ENCODE measurements at places on chromosomes 3 and 15. TPM values are rescaled to one million over a fixed set of nuclear protein-coding genes. Genes with fewer than 3 reads are reported as not detected.

Gene SI
- total RNA-seq, result not detected

Gene TF
- total RNA-seq, result 0.25 TPM

Gene CPLX3
- total RNA-seq, result not detected

Gene MRAS
- 2.0 TPM for total RNA-seq

Gene TTLL13
- 1.1 TPM for total RNA-seq

Gene CRTAP
- 84.4 TPM for total RNA-seq

Gene GRIP2
- total RNA-seq, result not detected

DNA sequence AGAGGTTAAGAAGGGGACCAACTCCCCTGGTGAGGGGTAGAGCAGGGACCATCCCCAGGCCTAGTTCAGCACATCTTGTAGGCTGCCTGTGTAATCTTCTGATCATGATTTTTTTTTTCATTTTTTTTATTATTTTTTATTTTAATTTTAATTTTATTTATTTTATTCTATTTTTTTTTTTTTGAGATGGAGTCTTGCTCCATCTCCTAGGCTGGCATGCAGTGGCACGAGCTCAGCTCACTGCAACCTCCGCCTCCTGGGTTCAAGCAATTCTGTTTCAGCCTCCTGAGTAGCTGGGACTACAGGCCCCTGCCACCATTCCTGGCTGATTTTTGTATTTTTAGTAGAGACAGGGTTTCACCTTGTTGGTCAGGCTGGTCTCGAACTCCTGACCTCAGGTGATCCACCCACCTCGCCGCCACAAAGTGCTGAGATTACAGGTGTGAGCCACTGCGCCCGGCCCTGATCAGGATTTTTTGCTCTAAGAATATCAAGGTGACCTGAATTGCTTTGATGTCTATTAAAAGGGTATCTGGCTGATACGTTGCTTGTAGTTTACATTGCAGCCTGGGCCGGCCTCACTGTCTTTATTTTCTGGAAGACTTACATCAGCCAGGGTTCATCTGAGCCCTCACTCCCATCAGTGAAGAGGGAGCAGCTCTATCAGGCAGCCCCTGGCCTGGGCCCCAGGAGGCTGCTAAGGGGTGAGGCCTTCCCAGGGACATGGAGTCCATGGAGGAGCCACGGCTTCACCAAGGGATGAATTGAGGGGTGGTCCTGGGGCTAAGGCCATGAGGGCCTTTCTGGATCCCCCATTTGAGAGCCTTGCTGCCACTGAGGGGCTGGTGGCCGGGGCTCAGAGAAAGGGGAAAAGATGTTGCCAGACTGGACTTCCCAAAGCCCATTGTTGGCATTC, 10.7 kb downstream of the SYNM start:
- no peak overlapping the region for H3K27ac ChIP-seq
- no peaks in the 10 kb centered on the region for H3K4me1 ChIP-seq
- H3K27me3 ChIP-seq, result no peaks in the 10 kb centered on the region
- no peaks in the 10 kb centered on the region for H3K36me3 ChIP-seq
- DNase-seq, result no peak

GRCh38 chr3:107956991-107957900, 133.6 kb downstream of the CD47 start:
- no peak overlapping the region for H3K4me3 ChIP-seq
- no peak for DNase-seq
- no peak overlapping the region for H3K27ac ChIP-seq
- peaks cover 24% of the 10 kb centered on the region for H3K4me1 ChIP-seq
- no peaks in the 10 kb centered on the region for H3K27me3 ChIP-seq
- no peaks in the 10 kb centered on the region for H3K36me3 ChIP-seq

DNA sequence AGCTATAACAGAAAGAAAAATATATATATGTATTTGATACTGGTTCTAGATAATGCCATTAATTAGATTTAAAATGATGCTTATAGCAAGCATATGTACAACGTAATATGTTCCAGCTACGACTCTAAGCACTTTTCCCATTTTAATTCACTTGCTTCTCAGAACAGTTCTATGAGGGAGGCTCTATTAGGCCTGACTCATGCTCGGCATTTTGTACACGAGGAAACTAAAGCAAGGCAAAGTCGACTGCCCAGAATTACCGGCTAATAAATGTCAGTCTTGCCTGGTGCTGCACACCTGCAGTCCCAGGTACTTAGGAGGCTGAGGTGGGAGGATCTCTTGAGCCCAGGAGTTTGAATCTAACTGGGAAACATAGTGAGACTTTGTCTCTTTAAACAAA, 106.0 kb downstream of the PTPRG start:
- H3K27me3 ChIP-seq, result no peaks in the 10 kb centered on the region
- no peaks in the 10 kb centered on the region for H3K36me3 ChIP-seq
- no peak for DNase-seq
- H3K4me1 ChIP-seq, result no peaks in the 10 kb centered on the region
- H3K27ac ChIP-seq, result no peak overlapping the region

GRCh38 chr15:74269362-74270035, 33.4 kb downstream of the CCDC33 start:
- H3K27me3 ChIP-seq, result peaks cover 5% of the 10 kb centered on the region
- no peaks in the 10 kb centered on the region for H3K36me3 ChIP-seq
- H3K4me3 ChIP-seq, result no peak overlapping the region
- H3K27ac ChIP-seq, result no peak overlapping the region

DNA sequence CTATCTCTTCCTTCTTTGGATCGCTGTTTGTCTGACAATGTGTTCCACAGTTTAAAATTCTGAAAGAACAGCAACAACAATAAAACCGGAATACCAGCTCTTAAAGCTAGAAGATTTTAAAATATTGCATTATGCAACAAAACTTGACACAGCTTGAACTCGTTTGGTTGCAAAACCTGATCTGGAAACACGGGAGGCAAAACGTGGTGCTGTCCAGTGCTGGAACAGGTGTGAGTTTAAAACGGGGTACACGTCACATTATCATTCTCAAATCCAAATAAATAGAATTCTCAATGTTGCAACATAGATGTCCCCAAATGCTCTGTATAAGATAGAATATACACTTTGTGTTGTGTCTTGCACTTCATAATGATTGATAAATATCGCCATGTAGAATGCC, 110.9 kb upstream of the LYSMD4 start:
- H3K27me3 ChIP-seq, result no peaks in the 10 kb centered on the region
- H3K4me1 ChIP-seq, result no peaks in the 10 kb centered on the region
- H3K27ac ChIP-seq, result no peak overlapping the region

- H3K4me3 ChIP-seq, result peak overlapping the region; percentile 86
- H3K27ac ChIP-seq, result peak overlapping the region; percentile 79
- H3K36me3 ChIP-seq, result no peaks in the 10 kb centered on the region
- no peaks in the 10 kb centered on the region for H3K27me3 ChIP-seq
Observed at GRCh38 chr3:56799251-56799882, 2.4 kb downstream of the ARHGEF3 start.

GRCh38 chr3:187769771-187770170, 24.5 kb upstream of the BCL6 start:
- no peak overlapping the region for H3K27ac ChIP-seq
- H3K36me3 ChIP-seq, result no peaks in the 10 kb centered on the region
- DNase-seq, result no peak
- no peak overlapping the region for H3K4me3 ChIP-seq
- no peaks in the 10 kb centered on the region for H3K27me3 ChIP-seq
- peaks cover 26% of the 10 kb centered on the region for H3K4me1 ChIP-seq

DNA sequence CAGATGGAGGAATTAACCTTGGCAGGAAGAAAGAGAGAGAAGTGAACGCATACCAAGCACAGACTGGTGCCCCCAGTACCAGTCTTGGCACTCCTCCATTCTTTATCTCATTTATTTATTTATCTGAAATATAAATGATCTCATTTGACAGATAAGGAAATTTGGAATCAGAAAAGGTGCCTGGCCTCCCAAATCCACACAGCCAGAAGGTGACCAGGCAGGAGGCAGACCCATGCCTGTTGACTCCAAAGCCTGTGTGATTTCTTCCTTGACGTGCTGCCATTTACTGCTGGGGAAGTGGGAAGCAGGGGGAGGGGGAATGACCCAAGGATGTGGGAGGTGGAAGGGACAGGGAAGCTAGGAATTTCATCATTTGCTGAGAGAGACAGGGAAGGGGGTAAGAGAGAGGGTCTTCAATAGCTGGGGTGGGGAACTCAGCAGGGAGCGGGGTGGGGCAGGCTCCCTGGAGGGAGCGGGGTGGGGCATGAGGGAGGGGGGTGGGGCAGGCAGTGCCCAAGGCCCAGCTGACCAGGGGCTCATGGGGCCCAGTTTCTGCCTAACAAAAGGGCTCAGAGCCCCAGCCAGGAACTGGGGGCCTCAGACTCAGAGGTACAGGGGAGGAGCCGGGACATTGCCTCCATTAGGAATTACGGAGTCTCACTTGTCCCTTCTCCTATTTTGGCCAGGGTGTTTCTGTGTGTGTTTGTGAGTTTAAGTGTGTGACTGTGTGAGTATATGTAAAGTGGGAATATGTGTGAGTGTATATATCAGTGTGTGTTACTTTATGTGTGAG, 63.0 kb downstream of the MINAR1 start:
- H3K27ac ChIP-seq, result no peak overlapping the region
- no peaks in the 10 kb centered on the region for H3K27me3 ChIP-seq
- no peaks in the 10 kb centered on the region for H3K4me1 ChIP-seq
- H3K4me3 ChIP-seq, result no peak overlapping the region

DNA sequence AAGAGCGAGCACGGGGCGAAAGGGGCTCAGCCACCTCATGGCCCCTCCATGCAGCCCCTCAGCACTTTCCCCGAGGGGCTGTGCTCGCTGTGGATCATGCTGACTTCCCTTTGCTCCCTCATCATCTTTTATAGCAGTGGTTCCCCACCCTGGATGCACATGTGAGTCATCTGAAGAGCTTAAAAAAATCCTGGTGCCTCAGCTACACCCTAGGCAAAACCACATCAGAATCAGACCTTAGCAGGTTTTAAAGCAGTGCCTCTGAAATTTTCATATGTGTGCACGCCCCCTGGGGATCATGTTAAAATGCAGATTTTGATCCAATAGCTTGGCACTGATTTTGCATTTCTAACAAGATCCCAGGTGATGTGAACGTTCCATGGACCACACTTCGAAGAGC, 50.9 kb downstream of the FEM1B start:
- H3K36me3 ChIP-seq, result no peaks in the 10 kb centered on the region
- H3K4me1 ChIP-seq, result peaks cover 4% of the 10 kb centered on the region
- no peak for DNase-seq
- no peak overlapping the region for H3K4me3 ChIP-seq
- no peak overlapping the region for H3K27ac ChIP-seq

DNA sequence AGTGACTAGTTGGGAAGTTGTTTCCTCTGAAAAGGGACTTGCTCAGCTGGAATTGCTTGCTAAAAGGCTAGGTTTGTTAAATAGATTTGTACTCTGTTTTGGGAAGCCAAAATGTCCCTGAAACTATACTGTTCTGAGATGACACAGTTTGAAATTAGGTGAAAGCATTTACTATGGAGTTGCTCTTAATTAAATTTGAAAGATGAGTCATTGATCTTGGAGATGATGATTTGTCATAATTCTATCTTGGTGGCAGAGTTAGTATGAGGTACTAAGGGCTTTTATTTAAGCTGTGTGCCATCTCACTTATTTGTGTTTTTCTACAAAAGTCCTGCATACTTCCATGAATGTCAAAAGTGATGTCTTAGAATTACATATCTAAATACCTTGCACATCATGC, 320.9 kb downstream of the PTPRG start:
- H3K36me3 ChIP-seq, result no peaks in the 10 kb centered on the region
- no peak overlapping the region for H3K27ac ChIP-seq
- no peak overlapping the region for H3K4me3 ChIP-seq
- no peak for DNase-seq

DNA sequence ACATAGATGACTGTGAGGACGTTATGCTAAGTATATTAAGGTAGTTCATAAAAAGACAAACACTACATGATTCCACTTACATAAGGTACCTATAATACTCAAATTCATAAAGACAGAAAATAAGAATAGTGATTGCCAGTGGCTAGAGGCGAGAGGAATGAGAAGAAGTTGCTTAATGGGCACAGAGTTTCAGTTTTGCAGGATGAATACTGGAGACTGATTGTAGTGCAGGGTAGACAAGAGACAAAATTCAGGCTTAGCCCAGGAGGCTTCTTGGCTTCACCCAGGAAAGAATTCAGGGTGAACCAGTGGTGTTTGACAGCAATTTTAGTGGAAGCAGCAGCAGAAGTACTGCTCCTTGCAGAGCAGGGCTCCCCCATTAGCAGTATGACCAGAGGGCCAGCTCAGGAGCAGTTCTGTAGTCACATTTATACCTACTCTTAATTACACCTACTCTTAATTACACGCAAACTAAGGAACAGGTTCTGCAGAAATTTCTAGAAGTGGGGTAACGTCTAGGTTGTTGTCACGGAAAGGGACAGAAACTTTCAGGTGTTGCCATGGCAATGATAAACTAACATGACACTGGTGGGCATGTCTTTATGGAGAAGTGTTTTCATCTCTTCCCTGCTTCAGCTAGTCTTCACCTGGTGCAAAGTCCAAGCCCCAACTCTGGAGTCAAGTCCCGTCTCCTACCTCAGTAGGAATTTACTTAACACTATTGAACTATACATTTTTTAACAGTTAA, 55.2 kb downstream of the TBL1XR1 start:
- peak overlapping the region; percentile 19 for H3K27ac ChIP-seq
- no peaks in the 10 kb centered on the region for H3K27me3 ChIP-seq
- H3K4me1 ChIP-seq, result peaks cover 97% of the 10 kb centered on the region
- H3K36me3 ChIP-seq, result no peaks in the 10 kb centered on the region
- DNase-seq, result peak; percentile 40
- H3K4me3 ChIP-seq, result no peak overlapping the region

DNA sequence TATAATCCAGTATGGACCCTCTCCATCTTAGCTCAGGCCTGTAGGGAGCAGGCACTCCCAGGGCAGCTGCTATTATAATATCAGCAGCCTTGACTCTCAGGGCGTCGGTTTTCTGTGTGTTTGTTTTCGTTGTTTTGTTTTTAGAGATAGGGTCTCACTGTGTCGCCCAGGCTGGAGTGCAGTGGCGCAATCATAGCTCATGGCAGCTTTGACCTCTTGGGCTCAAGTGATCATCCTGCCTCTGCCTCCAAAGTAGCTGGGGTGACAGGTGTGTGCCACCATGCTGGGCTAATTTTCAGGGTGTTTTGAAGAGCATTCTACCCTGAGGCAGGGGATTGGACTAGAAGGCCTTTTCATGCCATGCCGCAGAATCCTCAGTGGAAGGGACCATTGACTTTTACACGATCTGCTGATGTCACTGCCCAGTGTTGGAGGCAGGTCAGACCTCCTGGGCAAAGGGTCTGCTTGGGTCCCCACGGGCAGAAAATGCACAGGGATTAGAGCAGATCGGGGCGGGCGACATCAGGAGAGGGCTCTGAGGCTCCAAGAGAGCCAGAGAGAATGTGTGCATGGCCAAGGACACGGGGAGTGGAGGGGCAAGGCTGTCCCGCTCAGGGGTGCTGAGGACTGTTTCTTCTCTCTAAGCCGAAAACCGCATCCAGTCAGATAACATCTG, 7.8 kb downstream of the MELTF start:
- H3K36me3 ChIP-seq, result no peaks in the 10 kb centered on the region
- no peak overlapping the region for H3K4me3 ChIP-seq
- DNase-seq, result no peak

GRCh38 chr15:51162865-51163762, 68.4 kb upstream of the TNFAIP8L3 start:
- no peaks in the 10 kb centered on the region for H3K4me1 ChIP-seq
- H3K4me3 ChIP-seq, result no peak overlapping the region
- DNase-seq, result no peak
- H3K27ac ChIP-seq, result no peak overlapping the region
- H3K36me3 ChIP-seq, result no peaks in the 10 kb centered on the region
- H3K27me3 ChIP-seq, result no peaks in the 10 kb centered on the region
